Stimulated activated CD4-positive, alpha-beta T cell treated with anti-CD3 and anti-CD28 coated beads, Interleukin-15, amount 100 ng/mL, for 48 hours (primary cell): ENCODE measurements at places on chromosomes 16 and 17.

DNA sequence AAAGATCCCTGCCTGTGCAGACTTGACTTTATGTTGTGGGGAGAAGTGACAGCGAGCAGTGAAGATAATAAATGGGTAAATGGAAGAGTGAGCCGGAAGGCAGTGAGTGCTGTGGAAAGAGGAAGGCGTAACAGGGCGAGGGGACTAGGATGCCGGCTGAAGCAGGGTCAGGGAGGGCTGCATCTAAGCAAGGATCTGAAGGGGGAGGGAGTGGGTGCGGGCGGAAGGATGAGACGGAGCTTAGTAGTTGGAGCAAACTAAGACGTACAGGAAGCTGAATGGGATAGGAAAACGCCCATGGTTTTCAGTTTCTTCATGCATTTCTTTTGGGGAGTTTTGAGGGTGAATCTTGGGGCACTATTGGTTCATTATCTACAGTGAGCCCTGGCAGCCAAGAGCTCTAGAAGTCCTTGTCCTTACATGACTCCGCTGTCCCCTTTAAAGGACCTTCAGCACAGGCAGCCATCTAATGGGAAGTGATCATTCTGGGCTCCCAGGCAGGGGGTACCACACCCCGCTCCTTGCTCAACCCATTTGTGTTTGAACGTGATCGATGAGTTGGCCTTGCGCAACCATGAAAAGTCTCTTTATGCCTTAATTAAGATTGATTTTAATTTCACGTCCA is 10.4 kb upstream of the NAT9 start:
- DNase-seq = no peak

DNA sequence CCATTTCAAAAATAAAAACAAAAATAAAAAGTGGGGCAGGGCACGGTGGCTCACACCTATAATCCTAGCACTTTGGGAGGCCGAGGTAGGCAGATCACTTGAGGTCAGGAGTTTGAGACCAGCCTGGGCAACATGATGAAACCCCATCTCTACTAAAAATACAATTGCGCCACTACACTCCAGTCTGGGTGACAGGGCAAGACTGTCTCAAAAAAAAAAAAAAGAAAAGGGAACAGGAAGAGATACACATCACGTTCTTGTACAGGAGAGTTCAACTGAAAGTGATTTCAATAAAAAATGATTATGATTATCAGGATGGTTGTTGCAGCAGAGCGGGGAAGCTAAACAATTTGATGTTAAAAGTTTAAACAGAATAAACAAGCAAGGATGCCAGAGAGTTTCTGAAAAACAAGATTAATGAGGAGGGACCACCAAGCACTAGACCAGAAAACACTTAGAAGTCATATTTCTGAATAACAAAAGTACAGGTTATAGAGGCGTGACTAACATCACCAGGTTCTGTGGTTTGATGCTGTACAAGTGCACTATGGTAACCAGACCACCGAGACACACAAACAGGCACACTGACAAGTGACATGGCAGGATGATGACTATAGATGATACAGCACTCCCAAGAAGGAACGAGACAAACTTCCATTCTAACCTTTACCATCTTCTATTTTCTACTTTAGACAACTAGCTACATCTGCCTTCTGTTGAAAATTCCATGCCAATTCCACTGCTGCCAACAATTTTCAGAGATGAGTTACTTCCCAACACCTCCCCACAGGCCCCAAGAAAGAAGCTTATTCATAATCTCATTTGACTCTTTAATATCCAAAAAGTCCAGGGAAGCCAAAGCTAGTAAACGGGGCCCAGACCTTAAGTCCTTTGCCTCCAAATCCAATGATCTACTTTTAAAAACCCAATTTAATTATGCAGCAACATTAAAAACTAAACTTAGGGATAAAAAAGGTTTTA is 11.8 kb downstream of the DNAJA2 start:
- DNase-seq = no peak

DNA sequence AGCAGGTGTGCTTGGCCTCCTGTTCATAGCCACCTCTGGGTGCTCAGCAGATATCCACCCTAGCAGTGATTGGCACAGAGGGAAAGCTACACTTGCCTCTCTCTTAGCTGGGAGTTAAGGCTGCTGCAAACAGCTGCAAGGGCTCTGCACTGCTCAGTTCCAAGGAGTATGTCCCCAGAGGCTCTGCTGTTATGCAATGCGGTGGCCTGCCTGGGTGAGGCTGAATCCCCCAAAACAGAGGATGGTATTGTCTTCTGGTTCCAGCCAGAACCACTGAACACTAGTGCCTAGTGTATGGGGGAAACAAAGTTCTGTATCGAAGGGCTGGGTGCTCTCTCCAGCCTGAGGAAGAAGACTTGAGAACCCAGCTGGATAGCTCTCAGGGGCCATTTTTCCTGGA is 16.8 kb downstream of the TMEM94 start:
- DNase-seq = no peak

- no peak for DNase-seq
These were observed 127.6 kb upstream of the TNRC6C start for GRCh38 chr17:77830816-77831473.

DNA sequence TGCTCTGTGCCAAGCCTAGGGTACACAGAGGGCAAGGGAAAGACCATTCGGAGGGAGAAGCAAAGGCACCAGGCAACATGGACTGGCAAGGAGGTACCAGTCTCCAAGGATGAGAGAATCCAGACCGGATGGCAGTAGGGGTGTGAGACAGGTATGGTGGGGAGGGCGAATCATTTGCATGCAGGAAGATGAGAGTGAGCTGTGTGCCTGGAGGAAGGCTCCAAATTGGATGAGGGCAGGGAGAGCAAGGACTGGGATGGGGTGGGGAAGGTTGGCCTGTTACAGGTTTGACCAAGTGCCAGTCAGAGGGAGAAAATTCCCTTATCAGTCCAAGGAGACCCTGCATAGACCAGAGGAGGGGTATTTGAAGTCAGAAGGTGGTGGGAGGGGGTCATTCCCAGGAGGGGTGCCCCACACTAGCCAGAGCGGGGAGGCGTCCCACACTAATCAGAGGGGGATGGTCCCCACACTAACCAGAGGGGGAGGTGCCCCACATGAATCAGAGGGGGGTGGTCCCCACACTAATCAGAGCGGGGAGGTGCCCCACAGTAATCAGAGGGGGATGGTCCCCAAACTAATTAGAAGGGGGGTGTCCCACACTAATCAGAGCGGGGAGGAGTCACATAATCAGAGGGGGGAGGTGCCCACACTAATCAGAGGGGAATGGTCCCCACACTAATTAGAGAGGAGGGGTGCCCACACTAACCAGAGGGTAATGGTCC is 737 bp downstream of the CANT1 start:
- no peak for DNase-seq

DNA sequence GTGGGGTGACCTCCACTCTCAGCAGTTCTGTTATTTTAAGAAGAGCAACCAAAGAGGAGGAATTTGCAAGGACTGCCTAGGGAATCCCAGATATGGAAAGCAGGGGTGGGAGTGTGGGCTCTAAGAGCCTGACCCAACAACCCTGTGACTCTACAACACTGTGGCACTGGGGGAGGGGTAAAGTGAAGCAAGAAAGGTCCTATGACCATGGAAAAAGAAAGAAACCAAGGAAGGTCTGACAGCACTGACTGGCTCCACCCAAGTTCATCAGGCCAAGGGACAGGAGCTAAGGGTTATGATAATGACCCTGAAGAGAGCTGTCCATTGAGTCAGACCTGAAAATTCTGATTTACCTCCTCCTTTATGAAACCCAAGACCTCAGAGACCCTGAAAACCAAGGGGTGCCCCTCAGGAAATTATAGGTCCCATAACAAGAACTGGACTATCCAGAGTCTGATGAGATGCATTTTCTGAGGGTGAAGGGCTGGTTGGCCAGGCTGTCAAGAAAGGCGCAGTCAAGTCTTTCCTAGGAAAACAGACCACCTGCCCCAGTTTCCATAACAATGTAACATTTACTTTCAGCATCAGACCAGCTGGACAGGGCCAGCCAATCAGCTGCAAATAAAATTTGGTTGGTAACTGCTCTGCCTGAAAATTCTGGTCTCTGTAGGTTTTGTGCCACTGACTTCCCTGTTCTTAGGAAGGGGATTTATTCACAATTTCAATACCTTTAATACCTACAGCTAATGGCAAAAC is 53.8 kb upstream of the MTMR4 start:
- no peak for DNase-seq

- no peak for DNase-seq
These were observed 3.5 kb downstream of the WDR81 start for GRCh38 chr17:1727876-1728630.

- no peak for DNase-seq
These were observed 9.1 kb downstream of the UNC13D start for GRCh38 chr17:75834928-75835653.

- DNase-seq = no peak
These were observed 14.0 kb downstream of the ANKRD11 start for GRCh38 chr16:89476379-89476778.

GRCh38 chr16:48361012-48361411 is 24.2 kb downstream of the SIAH1 start:
- DNase-seq = no peak

DNA sequence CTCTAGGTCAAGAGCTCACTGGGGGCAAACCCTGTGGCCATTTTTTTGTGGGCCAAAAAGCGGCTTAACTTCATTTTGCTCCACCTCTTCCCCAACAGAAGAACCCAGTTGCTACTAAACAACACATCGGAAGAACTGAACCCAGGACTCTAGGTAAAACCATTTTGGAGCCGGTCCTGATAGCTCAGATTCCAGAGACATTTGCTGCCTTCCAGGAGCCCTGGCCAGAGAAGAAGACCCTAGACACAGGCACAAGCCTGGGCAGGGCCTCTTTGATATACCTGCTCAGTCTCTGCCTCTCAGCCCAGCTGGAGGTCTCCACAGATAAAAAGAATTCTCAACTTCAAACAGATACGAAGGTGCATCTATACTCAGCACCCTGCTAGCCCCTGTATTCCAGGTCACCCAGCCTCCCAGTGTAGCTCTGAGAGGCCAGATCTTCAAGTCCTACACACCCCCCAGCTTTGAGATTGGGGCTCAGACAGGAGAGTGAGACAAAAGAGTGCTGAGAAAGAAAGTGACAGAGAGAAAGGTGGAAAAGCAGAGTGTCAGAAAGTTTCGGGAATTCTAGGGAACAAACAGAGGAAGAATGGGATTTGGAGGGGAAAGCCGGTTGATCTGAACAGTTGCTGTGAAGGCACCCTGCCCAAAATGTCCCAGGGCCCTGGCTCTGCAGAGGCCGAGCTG is 6.6 kb upstream of the HOXB9 start:
- DNase-seq = no peak

DNA sequence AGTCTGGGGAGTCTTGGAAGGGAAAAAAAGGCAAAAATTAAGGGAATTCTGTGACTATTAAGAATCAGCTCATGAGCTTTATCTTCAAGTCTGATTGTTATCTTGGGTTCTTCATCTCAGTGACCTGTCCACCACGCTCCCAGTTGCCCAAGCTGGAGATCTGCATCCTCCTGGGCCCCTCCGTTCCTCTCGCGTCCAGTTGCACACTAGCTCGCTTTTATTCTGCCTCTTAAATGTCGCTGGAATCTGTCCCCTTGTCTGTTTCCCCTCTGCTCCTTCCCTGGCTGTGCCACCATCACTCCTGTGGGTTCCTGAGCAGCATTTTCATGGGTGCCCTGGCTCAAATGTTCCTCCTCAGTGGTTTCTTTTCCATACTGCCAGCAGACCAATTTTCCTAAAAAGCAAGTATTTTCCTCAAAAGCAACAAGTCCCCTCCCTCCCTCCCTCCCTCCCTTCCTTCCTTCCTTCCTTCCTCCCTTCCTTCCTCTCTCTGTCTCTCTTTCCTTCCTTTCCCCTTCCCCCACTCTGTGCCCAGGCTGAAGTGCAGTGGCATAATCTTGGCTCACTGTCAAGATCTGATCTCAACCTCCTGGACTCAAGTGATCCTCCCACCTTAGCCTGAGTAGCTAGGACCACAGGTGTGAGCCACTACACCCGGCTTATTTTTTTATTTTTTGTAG is 1.4 kb downstream of the ENDOV start:
- DNase-seq = no peak

- DNase-seq = no peak
These were observed 38.2 kb downstream of the IL4R start for GRCh38 chr16:27351989-27352388.

DNA sequence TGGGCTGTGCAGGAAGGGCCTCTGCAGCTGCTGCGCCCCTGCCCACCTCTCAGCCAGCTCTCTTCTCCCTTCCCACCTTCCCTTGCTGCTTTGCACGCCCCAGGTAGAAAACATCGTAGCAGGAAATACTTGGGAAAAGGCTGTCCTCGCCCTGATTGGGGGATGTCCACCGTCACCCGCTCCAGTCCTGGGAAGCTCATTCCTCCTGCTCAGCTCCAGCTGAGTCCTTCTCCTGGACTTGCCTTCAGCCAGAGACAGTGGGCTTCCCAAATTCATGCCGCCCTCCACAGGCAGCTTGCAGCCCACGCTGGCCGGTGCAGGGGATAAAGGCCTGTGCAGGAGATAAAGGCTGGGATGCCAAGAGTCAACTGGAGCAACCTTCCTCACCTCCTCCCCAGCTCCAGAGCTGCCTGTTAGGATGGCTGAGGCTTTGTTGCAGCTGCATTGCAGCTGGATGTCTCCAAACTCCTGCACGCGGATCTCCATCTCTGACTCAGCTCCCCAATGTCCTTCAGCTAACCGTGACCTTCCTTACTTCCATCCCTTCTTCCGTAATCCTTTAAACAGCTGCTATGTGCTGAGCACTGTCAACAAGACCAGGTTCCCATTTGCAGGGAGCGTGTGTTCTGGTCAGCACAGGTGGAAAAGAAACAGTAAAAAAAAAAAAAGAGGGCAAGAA is 402.0 kb upstream of the TNRC6C start:
- no peak for DNase-seq

GRCh38 chr17:8138672-8139371 is 13.4 kb downstream of the PER1 start:
- peak; percentile 95 for DNase-seq

DNA sequence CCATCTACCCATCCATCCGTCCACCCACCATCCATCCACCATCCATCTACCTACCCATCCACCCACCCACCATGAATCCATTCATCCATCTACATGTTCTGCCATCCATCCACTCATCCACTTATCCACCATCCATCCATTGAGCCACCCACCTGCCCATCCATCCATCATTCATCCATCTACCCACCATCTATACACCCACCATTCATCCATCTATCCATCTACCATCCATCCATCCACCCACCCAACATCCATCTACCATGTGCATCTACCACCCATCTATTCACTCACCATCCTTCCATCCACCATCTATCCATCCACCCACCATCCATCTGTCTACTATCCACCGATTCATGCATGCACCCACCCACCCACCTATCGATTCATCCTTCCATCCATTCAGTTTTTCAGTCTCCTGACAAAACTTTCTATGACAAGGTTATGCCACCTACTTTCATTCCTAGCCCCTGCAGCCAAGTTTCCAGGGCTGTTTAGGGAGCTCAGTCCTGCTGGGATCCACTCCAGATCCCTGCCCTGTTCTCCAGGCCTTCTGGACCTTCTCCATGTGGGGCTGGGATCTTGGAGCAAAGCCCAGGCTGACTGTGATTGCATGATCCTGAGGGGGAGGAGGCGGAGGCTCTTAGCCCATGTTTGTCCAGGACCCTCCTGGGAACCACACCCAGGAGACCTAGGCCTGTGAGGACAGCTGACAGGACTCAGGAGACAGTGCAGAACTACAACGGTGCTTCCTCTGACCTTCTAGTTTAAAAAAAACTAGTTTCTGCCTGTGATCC is 27.4 kb downstream of the BCO1 start:
- no peak for DNase-seq
